ENCODE measurements at places on chromosomes 5 and 9.

GRCh38 chr9:100324594-100325200 is 28.0 kb downstream of the TEX10 start:
- no peak for DNase-seq

- DNase-seq, result no peak
These were observed 37.5 kb downstream of the ANKH start for GRCh38 chr5:14834062-14834461.

DNA sequence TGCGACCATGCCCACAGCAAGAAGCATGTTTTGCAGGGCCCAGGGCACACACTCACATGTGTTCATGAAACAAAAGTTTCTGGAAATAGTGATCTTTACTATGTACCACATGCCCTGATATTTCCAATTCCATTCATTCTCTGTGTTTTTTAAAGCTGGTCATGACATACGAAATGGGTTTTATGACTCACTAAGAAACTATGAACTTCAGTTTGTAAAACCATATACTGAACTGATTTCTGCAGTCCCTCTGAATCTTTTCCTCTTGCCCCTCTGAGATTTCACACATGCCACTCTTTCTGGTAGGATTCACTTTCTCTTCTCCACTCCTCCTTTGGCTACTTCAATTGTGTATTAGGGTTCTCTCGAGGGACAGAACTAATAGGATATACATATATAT is 416.1 kb upstream of the TRPC7 start:
- no peak for DNase-seq

DNA sequence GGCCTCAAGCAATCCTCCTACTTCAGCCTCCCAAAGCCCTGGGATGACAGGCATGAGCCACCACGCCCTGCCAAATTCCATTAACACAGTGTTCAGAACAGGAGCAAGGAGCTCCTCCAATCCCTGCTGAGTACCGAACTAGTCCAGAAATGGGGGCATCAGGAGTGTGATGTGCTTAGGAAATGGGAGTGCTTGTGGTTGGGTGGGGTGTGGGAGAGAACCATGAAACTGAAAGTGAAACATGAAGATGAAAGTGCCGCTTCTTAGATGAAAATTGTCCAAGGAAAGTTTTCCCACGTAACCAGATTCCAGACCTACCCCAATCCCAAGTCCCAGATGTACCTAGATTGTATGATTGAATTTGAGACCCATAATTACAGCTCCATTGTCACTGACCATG is 16.7 kb upstream of the ZNF131 start:
- no peak for DNase-seq

DNA sequence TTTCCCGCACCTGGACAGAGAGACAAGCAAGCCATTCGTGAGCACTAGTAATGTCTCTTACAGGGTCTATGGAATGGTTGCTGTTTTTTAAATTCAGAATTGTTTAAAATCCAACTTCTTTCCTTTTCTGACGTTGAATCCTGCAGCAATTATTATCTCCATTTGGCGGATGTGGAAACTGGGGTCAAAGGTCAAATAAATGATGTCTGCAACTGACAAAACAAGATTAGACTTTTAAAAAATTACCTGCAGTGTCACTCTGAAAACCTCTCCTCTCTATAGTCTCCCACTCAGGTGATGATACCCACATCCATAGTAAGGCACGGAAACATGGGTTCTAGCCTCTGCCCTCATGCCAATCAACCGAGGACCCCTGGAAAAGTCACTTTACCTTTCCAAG is 142.7 kb upstream of the SMIM23 start:
- DNase-seq, result no peak

DNA sequence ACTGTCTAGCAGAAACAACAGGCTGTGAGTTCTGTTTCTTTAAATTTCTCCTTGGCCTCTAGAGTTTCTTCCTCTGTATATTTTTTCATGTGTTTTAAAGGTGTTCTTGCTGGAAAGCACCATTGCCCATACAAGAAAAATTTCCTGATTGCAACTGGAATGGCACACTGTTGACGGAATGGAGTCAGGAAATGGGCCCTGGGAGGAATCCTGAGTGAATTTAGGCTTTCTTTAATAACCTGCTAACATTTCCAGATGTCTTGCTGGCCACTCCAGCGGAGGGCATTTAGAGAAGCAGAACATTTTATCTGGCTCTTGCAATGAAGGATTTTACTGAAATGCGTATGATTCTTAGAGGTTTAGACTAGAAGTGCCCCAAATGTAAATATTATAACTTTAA is 736.3 kb downstream of the TAF11L14 start:
- peak; percentile 39 for DNase-seq

- peak; percentile 39 for DNase-seq
These were observed 298.0 kb downstream of the FBXL7 start for GRCh38 chr5:15798006-15798405.

- DNase-seq, result no peak
These were observed 3.4 kb upstream of the SLC12A7 start for GRCh38 chr5:1115123-1115815.

- peak; percentile 15 for DNase-seq
These were observed 21.5 kb downstream of the COL5A1 start for GRCh38 chr9:134663084-134663483.

GRCh38 chr5:166899343-166899742 is 1392.1 kb upstream of the WWC1 start:
- DNase-seq, result no peak

DNA sequence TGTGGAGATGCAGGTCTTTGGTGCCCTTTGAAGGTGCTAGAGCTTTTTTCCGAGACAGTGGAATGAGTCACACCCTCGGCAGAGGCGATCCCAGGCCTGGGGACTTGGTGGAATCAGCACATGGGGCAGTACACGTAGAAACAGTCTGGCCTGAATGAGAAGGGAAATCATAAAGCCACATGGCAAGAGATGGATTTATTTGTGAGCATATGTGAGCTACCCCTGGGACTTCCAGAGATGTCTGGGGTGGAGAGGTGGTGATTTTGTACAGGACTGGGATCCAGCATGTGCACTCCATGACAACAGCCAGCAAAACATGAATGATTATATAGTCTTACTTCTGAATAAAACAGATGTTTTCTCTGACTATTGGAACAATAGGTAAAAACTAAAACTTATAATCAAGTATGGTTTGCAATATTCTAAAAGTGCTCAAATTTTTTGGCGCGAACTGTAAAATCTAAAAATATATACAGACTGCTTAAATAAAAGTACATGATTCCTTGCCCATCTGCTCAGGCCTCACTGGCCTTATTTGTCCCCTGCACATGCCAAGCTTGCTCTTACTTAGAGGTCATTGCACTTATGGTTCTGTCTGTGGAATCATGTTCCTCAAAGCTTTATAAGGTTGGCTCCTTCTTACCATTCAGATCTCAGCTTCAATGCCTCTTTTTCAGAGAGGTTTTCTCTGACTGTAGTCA is 54.7 kb upstream of the SMARCA2 start:
- peak; percentile 37 for DNase-seq

DNA sequence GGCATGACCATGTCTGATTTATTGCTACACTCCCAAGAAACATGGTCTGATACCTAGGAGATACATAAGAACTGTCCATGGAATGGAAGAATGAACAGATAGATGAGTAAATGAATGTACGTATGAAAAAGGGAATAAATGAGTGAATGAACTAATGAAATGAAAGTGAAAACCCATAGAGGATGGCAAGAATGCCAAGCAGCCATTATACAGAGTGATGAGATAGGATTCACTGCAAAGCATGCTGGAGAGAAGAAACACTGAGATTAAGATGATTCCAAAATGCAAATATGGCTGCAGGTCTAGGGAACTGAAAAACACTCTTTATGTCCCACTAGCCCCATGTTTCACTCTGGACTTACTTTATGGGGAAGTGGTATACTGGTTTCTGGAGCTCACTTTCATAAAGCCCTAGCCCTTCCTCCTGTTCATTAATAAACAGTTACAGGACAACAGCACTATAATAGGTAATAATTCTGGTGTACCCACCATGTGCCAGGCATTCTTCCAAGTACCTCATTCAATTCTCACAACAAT is 170.3 kb upstream of the RAD23B start:
- DNase-seq, result no peak

- DNase-seq, result no peak
These were observed 124.3 kb upstream of the RAI14 start for GRCh38 chr5:34531751-34532360.

GRCh38 chr5:35359859-35360258 is 129.6 kb upstream of the PRLR start:
- no peak for DNase-seq

DNA sequence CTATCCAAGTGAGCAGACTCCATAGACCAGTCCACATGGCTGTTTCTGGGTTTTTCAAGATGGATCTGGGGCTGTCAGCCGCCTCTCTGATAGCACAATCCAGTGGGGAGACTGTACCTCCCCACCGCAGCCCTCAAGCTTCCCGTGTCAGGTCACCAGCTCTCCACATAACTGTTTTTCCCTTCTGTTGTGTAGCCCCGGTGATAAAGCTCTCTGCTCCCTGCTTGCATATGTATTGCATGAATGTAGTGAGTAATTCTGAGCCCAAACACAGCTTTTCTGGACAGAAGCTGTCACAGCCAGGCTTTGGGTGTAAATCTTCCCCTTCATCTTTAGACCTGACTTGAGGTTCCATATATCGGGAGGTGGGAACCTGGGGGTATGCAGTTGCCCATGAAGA is 23.1 kb upstream of the CFAP157 start:
- DNase-seq, result no peak

DNA sequence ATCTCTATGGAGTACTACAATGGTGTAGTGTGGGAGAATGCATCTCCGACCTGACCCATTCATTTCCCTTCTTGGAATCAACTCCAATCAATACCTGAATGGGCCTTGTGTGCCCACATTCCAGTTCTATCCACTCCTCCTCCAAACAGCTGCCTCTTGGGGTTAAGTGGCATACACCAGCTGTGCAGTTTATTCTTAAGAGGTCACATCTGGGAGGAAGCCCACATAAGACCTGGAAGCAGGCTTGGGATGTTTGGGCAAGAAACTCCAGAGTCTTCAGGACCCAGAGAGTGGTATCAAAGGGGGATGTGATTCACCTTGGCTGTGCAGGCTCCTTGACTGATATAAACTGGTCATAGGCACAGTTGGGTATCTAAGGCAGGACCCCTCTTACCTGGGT is 46.0 kb downstream of the ACTBL2 start:
- DNase-seq, result no peak

DNA sequence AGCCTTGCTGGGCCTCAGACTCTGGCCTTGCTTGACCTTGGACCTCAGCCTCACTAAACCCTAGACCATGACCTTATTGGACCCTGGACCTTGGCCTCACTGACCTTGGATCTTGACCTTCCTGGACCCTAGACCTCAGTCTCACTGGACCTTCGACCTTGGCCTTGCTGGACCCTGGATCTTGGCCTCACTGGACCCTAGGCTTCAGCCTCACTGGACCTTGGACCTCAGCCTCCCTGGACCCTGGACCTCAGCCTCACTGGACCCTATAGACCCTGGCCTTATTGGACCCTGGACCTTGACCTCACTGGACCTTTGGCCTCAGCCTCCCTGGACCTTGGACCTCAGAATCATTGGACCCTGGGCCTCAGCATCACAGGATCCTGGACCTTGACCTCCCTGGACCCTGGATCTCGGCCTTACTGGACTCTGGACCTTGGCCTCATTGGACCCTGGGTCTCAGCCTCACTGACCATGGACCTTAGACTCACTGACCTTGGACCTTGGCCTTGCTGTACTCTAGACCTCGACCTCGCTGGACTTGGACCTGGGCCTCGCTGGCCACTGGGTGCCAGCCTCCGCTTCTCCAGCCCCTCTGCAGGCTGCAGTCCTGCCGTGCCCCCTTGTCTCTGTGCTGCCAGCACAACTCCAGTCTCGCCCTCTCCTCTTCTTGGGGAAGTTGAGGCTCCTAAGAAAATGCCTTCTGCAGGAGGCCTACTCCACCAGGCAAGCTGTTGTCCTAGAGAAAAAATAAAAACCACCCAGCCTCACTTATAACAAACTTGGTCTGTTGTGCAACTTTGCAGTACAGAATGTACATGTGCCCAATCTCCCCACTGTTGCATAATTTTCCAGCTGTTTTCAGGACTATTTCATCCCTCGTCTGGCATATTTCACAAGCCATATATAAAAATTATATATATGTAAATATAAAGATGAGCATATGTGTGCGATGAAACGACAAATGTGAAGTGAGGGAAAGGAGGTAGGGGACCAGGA is 11.0 kb upstream of the ADAMTS2 start:
- no peak for DNase-seq

GRCh38 chr5:56490971-56491468 is 257.9 kb upstream of the ANKRD55 start:
- no peak for DNase-seq

- no peak for DNase-seq
These were observed 19.1 kb downstream of the MAN2A1 start for GRCh38 chr5:109708813-109709212.

DNA sequence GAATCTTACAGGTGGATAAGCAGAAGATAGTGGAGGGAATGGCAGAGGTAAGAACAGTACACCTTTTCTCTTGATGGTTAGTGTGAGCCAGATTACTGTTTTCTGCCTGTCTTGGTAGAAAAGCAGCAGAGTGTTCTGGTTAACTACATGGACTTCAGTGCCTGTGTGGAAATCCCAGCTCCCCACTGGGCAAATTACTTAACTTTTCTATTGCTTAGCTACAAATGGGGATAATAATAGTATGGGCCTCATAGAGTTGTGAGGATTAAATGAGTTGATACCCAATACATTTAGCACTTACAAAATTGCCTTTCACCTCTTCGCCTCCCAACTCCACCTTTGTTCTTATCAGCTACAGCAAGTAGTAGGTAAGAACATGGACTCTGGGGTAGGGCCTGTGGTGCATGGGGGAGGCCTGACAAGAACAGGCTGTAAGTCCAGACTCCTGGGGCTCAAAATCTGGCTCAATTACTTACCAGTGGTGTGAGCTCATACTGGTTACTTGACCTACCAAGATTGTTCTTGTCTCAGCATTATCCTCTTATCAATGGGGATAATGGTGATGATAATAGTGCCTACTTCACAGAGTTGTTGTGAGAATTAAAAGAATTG is 125.1 kb downstream of the LIFR start:
- DNase-seq, result no peak

- no peak for DNase-seq
These were observed 201.2 kb downstream of the ACTL7B start for GRCh38 chr9:108654566-108654965.

DNA sequence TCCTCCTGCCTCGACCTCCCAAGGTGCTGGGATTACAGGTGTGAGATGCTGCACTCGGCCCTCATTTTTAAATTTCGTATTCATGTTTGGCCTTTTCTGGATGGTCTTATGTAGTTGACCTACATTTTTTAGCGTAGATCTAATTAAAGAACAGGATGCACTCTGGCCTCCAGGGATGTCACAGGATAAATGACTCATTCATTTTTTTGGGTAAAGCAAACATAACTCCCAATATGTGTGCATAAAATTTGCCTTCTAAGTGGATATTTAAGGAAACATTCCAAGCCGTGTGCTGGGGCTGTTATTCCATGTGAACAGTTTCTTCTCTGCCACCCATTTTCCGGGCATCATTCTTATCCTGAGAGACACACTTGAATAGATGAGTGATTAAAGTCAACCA is 501.6 kb downstream of the IRX1 start:
- no peak for DNase-seq
